ENCODE measurements at places on chromosomes 4 and X.

- DNase-seq, result no peak
Observed at GRCh38 chrX:387729-388128, 1.0 kb upstream of the PPP2R3B start.

DNA sequence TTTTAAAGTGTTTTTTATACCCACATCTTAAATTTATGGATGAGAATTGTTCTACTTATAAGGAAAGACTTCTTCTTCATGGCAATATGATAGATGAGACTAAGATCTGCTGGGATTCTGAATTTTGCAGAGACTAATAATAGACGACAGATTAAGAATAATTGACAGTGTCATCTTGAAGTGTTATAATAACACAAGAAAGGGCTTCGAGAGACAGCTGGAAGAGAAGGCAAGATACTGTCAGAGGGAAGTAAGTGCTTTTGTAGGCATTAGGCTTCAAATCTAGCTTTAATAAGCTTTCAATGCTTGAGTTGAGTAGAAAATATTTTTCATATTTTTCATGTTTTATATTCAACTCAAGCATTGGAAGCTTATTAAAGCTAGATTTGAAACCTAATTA lies 797.6 kb upstream of the PABPC4L start:
- no peak for DNase-seq

DNA sequence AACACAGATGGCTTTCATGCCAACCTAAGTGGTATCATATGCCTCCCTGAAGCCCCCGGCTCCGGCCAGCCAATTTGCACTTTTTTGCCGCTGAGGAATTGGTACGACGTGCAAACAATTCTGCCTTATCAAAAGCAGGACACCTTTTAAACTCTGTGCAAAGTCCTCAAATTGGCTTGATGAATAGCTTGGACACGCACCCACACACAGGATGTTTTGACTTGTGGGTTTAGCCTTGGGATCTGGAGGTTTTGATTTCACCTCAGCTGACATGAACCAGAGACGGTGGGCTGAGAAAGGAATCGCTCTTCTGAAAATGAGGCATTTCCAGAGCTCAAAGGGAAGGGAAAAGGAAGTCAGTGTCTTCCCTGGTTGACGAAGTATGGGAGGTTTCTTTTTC lies 110.8 kb upstream of the SHOX start:
- DNase-seq, result no peak

DNA sequence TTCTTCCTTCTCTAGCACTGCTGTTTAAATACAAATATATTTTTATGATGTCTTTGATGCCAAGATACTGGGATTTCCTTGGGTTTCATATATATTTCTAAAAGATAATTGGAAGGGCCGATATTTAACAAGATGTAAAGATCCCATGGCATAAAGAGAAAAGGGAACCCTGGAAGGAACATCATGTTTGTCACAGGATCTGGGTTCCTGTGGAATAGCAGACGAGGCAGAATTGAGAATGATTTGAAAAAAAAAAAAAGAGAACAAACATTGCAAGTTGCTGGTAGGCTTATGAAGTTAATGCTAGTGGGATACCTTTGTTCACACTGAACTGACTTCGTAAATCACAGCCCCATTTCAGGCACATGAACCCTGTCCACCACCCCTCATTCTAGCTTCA lies 33.6 kb downstream of the RASSF6 start:
- DNase-seq, result no peak

DNA sequence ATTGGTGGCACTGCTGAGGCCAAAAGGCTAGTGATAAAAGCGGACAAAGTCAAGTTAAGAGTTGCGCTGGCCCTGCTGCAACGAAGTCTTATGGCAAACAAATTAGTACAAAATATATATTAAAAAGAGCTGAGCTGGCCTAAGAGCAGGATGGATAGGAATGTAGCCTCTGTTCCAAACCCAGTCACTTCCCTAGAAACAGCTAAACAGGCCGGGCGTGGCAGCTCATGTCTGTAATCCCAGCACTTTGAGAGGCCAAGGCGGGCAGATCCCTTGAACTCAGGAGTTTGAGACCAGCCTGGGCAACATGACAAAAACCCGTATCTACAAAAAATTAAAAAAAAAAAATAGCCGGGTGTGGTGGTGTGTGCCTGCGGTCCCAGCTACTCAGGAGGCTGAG lies 32.4 kb upstream of the UGDH start:
- DNase-seq, result no peak

GRCh38 chr4:146059151-146059550 lies 116.4 kb upstream of the LSM6 start:
- DNase-seq, result no peak

GRCh38 chrX:107549504-107549903 lies 78.8 kb upstream of the PRPS1 start:
- no peak for DNase-seq

- no peak for DNase-seq
Observed at GRCh38 chr4:26050671-26051070, 136.7 kb downstream of the SMIM20 start.

- peak; percentile 90 for DNase-seq
Observed at GRCh38 chrX:23811108-23811651, 28.2 kb downstream of the SAT1 start.

DNA sequence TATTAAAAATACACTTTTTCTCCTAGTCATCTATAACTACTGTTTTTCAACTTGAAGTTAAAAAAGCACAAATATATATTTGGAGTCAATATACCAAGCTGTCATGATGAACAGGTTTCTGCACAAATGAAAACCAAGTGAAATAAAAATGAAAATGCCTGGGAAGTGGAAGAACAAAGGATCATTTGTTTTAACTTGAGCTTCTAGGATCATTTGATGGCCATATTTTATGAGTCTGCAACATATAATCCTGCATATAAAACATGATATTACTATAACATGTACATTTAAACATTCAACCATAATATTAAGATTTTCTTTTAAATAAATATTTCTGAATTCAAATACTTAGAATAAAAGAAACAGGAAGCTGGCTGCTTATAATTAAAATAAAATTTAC lies 8.5 kb upstream of the ARHGEF38 start:
- DNase-seq, result no peak

DNA sequence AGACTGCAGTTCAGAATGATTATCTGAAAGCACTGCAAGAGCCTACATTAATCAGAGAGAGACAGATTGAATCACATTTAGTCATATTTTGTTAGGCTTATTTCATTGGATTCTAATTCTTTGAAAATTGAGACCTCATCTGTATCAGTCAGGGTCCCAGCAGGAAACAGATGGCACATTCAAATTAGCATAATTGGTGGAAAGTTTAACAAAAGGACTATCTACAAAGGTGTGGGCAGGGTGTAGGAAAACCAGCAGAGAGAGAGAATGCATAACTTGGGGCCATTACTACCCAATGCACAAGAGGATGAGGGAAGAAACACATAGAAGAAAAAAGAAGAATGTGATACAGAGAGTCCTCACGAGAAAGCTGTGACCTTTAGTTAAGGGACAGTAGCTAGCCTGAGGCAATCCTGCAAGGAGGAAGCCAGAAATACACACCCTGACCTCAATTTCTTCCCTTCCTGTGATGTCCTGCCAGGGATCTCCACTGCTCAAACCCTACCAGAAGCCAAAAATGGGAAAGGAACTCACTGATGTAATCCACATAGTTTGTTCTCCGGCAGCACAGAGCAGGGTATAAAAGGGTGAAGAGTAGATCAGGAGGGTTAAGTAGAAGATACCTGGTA lies 17.7 kb upstream of the XKRX start:
- no peak for DNase-seq
